GM23338 (cell line): ENCODE measurements at places on chromosomes 5 and 9. TPM values are rescaled to one million over a fixed set of nuclear protein-coding genes. Genes with fewer than 3 reads are reported as not detected.

- H3K36me3 ChIP-seq = peaks cover 13% of the 10 kb centered on the region; the same call in 1 of the 2 replicates
- DNase-seq = no peak
- H3K4me3 ChIP-seq = no peak overlapping the region
- peaks cover 20% of the 10 kb centered on the region for H3K4me1 ChIP-seq
Measured at GRCh38 chr5:90402521-90403255, 6.9 kb downstream of the CETN3 start.

DNA sequence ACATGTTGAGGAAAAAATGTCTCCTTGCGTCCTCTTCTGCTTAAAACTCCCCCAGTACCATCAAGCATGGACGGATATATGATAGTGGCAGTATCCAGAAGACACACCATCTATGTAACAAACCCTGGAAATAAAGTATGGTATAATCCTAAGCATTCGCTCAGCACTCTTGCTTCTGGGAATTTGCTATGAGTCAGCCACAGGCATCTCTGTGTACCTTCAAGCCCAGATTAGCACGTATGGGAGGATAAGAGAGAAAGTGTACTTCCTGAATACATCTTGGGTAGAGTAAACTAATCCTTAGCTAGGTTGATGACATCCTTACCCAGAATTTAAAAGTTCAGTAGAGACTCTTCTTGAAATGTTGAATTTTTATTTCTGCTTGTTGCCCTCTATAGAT, 71.2 kb downstream of the GHR start:
- no peaks in the 10 kb centered on the region for H3K36me3 ChIP-seq
- no peak for DNase-seq
- H3K4me1 ChIP-seq = peaks cover 25% of the 10 kb centered on the region
- no peaks in the 10 kb centered on the region for H3K27me3 ChIP-seq

GRCh38 chr5:168893283-168893682, 314.1 kb upstream of the PANK3 start:
- no peaks in the 10 kb centered on the region for H3K36me3 ChIP-seq
- no peaks in the 10 kb centered on the region for H3K4me1 ChIP-seq
- H3K27ac ChIP-seq = no peak overlapping the region
- H3K4me3 ChIP-seq = no peak overlapping the region
- no peaks in the 10 kb centered on the region for H3K27me3 ChIP-seq
- no peak for DNase-seq

DNA sequence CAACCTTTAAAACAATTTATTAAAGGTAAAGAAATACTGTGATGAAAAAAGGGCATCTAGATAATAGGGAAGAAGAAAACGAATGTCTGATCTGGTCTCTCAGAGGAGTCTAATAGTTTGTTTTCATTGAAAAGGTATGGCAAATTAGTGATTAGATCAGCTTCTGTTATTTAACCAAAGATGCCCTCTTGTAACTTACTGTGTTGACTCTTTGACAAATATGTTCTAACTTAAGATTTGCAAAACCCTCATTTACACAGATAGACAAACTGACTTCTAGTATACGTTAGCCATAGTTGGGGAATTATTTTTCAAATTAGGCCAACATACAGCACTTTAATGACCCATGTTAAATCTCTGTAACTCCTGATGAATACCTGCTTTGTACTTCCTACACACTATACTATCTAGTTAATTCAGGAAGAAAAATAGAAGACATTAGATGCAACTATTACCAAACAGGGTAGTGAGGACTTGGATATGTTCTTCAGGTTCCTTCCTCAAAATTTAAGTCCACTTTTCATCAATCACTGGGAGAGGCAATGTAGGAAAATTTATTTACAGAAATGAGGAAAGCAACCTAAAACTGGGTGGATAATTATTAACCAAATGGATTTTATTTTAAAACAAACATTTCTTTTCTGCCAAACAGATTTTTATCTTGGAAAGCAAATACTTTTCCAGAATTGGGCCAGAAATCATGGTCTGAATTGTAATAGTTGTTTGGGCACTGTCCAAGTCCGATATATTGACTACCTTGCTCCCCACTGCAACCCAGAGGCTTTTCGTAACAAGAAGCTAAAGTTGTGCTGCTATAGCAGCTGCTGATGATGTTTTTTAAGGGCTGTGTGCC, 66.4 kb upstream of the PPP2R2B start:
- H3K4me1 ChIP-seq = no peaks in the 10 kb centered on the region
- DNase-seq = no peak
- no peak overlapping the region for H3K4me3 ChIP-seq

Gene CCDC192
- 0.40 and 0.68 TPM in 2 replicates for polyA plus RNA-seq

Gene SLC6A19
- not detected in 2 replicates for polyA plus RNA-seq
